ENCODE measurements at places on chromosomes 7 and 10. TPM values are rescaled to one million over a fixed set of nuclear protein-coding genes. Genes with fewer than 3 reads are reported as not detected.

DNA sequence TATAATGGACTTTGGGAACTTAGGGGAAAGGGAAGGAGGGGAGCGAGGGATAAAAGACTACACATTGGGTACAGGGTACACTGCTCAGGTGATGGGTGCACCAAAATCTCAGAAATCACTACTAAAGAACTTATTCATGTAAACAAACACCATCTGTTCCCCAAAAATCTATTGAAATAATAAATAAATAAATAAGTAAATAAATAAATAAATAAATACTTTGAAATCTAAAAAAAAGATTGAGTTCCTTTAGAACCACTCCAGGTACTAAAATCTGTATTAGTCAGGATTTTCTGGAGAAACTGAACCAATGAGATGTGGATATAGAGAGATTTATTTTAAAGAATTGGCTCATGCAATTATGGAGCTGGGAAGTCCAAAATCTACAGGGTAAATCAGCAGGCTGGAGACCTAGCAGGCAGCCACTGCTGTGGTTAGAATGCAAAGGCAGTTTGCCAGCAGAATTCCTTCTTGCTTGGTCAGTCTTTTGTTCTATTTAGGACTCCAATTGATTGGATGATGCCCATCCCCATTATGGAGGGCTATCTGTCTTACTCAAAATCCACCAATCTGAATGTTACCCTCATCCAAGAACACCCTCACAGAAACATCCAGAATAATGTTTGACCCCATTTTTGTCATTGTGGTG, 8.9 kb downstream of the IGFBP1 start:
- no peak for DNase-seq

Gene ANXA8L1
- 0.42 TPM for polyA plus RNA-seq

GRCh38 chr7:106520962-106521514, 139.9 kb downstream of the CCDC71L start:
- DNase-seq = no peak

Gene HOXA7
- 30.7 TPM for polyA plus RNA-seq

DNA sequence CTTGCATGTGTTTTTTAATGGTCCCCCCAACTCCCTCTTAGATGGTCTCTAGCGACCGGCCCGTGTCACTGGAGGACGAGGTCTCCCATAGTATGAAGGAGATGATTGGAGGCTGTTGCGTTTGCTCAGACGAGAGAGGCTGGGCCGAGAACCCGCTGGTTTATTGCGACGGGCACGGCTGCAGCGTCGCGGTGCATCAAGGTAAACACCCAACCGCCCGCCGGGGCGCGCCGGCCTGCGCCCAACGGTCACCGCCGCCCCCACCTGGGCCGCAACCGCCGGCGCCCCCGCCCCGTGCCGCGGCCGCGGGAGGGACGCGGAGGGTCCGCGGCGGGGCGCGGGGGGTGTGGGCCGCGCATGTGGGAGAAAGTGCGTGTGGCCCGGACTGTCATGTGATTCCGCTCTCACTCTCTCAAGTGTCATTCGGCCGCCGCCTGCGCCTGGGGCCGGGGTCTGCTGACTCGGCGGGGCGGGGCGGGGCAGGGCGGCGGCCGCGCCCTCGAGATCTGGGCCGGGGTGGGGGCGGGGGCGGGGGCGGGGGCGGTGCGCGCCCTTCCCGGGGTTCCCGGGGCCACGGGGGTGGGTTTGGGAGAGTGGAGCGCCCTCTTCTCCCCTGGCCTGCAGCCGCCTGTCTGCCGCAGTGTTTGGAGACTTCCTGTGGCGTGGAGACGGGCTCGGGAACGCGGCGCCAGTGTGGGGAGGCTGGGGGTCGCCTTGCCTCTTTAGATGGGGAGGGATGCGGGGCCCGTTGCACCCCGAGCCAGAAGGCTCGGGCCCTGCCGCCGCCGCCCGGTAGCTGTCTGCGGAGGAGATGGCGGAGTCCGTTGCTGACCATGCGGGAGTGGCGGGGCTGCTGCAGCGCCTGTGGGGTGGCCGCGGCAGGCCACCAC, 817 bp downstream of the MLLT10 start:
- peak; percentile 39 for DNase-seq

GRCh38 chr7:46603780-46604179, 682.7 kb upstream of the IGFBP3 start:
- DNase-seq = no peak

DNA sequence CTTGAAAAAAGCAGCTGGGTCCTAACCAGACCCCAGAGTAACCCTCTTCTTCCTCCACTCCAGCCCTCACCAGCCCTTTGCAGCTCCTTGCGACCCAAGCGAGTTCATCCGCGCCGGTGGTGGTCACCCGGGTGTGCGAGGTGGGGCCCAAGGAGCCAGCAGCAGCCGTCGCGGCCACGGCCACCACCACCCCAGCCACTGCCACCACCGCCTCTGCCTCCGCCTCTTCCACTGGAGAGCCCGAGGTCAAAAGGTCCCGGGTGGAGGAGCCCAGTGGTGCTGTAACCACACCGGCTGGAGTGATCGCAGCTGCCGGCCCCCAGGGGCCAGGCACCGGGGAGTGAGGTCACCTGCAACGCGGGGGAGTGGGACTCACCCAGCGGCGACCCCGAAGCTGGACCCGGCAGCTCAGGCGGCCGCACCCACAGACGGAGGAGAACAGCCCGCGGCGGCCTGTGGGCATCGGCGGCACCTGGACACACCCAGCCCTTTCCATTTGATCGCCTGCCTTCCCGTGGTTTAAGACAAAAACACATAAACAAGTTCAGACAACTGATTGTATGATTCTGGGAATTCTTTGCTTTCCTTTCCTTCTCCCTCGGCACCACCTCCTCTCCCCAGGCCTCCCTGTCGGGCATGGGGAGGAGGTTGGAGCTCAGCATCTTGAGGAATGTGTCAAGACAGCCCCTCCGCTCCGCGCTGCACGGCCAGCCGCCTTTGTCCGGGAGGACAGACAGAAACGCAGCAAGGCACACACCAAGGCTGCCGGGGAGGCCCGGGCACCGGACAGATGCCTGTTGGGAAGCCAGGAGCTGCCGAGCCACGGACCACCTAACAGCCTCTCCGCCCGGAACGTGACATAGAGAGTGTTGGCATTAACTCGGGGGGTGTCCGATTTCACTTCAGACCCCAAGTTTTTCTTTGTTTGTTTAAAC, 13.0 kb upstream of the AP5Z1 start:
- no peak for DNase-seq

Gene CNPY1
- not detected for polyA plus RNA-seq

- DNase-seq = no peak
Observed at GRCh38 chr10:79475877-79476276, 30.5 kb upstream of the ZCCHC24 start.

GRCh38 chr10:133329491-133330202, 7.0 kb downstream of the CALY start:
- peak; percentile 76 for DNase-seq

GRCh38 chr10:79266084-79266483, 81.2 kb upstream of the PPIF start:
- no peak for DNase-seq

DNA sequence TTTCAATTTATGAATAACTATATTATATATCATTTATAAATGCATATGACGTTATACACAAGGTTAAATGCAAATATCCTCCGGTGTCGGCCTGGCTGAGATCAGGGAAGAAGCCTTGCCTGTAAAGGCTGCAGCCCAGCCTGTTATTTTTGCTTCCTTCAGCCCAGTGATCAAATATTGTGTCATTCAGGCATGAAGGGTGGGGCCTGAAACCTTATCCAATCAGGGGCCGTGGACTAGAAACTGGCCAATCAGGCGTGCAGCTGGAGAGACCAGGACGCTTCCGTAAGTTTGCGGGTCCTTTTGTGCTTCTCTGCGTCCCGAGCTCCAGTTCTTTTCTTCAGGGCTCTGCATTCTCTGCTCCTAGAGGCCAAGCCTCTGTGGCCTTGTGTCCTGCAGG, at the start of gene ZNF722:
ZNF722 (plus strand) TSS at position 301 of the 400 bp plus-strand sequence. CDS start 113 bp downstream, outside the sequence.
- DNase-seq = no peak

- DNase-seq = no peak
Observed at GRCh38 chr7:1357601-1358271, 101.5 kb downstream of the MICALL2 start.

Gene OR2A5
- 0.17 TPM for polyA plus RNA-seq

DNA sequence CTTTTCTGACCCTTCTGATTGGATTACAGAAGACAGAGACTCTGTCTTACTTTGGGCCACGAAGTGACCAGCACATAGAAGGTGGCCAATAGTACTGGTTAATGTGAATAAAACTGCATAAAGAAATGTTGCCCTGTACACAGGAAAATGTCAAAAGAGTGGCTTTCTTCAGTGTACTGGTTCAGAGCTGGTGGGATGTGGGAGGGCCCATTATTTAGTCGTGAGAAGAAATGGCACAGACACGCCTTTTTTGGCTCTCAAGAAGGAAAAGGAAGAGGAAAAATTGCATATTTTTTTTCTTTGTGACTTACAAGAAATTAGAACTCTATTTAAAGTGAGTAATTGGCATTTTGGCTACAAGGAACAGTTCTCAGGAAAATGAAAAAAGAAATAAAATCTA, 129.7 kb downstream of the DGKI start:
- DNase-seq = no peak

DNA sequence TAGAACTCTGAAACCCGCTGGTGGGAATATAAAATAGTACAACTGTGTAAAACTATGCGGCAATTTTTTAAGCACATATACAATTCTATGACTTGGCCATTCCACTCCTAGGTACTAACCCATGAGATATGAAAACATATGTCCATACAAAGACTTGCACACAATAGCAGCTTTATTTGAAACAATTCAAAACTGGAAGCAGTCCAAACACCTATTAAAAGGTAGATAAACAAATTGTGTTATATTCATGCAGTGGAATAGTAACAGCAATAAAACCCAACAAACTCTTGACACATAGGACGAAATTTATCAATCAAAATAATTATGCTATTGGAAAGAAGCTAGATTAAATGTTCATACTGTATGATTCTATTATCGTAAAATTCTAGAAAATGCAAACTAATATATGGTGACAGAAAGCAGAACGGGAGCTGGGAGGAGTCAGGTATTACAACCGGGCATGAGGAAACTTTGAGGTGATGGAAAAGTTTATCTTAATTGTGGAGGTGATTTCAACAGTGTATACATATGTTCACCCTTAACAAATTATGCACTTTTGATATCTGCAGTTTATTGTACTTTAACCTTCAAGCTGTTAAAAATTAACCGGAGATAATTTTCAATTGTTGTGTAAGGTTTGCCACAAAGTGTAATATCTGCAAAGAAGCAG, 803 bp upstream of the STK31 start:
- no peak for DNase-seq

Gene MYL7
- polyA plus RNA-seq = 0.99 TPM

Gene FKBP6
- 0.42 TPM for polyA plus RNA-seq

Gene CXCL12
- polyA plus RNA-seq = 407 TPM

GRCh38 chr7:120394595-120394994, 121.6 kb downstream of the KCND2 start:
- DNase-seq = no peak

DNA sequence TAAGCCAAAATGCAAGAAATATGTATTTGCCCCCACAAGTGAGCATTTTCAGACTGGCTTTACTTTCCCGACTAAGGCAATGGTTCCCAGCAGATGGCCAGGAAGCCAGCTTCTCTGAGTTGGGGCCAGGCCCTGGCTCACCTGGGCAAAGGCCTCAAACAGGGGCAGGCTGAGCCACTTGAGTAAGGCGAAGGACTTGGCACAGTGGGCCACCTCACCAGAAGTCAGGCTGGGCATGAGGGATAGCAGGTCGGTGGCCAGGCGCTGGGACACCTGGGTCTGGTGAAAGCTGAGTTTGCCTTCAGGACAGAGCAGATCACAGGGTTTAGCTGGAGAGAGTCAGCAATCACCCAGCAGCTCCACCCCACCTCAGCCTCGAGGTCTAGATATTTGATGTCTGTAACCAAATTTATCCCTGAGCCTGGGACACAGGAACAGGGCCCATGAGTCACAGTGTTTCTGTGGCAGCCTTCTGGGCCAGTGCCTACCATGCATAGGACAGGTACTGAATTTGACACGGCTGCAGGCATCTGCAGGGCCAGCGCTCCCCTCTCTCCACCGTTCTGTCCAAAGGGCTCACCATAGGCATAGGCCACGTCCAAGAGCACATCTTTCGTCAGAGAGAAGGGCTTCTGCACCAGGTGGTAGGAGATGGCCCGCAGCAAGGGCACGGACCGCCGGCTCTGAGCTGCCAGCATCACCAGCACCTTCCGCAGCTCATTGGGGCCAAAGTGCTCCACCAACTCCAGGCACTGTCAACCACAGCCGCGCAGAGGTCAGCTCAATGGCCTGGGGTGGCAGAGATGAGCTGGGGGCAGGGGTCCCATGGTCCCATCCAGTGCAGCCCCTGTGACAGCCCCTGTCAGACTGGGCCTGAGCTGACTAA, 7.3 kb downstream of the TBRG4 start:
- DNase-seq = no peak

- DNase-seq = no peak
Observed at GRCh38 chr10:22620929-22621328, 93.4 kb downstream of the PIP4K2A start.

DNA sequence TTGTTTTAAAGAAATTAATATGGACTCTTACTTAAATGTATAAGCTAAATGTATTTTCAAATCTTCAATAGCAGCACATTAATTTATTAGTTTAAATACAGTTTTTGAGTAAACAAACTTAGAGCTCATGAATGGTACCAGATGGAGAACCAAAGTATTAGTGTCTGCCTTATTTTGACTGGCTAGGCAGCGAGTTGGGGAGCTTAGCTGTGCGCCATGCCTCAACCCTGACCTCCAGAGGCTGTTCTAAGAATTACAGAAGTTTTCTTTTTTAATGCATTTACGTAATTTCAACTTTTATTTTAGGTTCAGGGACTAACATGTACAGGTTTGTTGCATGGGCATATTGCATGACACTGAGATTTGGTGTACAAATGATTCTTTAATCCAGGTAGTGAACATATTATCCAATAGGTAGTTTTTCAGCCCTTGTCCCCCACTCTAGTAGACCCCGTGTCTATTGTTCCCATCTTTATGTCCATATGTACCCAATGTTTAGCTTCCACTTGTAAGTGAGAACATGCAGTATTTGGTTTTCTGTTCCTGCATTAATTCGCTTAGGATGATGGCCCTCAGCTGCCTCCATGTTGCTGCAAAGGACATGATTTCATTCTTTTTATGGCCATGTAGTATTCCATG, 166.8 kb downstream of the IQUB start:
- DNase-seq = no peak

- no peak for DNase-seq
Observed at GRCh38 chr7:7526006-7526405, 9.7 kb downstream of the COL28A1 start.

DNA sequence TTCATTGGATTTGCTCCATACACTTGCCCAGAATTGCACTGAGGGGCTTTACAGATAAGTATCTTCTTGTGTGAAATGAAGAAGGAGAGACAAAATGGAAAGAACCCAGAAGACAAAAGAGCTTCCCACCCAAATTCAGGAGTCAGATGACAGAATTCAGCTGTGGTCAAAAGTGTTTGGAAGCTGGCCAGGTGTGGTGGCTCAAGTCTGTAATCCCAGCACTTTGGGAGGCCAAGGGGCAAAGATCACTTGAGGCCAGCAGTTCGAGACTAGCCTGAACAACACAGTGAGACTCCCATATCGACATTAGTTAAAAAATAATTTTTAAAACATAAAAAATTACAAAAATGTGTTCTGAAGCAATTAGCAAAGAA, 27.1 kb downstream of the DUSP5 start:
- no peak for DNase-seq

Gene ANTXRL
- polyA plus RNA-seq = not detected

- DNase-seq = no peak
Observed at GRCh38 chr10:94521276-94522250, 24.0 kb upstream of the HELLS start.
